Activated naive CD8-positive, alpha-beta T cell treated with anti-CD3 and anti-CD28 coated beads, Interleukin-2, amount 50 U/mL, for 24 hours (primary cell): ENCODE measurements at places on chromosomes 7 and 10.

GRCh38 chr7:144516729-144517525, 113.4 kb upstream of the NOBOX start:
- no peak for DNase-seq

GRCh38 chr7:87517136-87517815, 41.8 kb upstream of the ABCB4 start:
- no peak for DNase-seq

DNA sequence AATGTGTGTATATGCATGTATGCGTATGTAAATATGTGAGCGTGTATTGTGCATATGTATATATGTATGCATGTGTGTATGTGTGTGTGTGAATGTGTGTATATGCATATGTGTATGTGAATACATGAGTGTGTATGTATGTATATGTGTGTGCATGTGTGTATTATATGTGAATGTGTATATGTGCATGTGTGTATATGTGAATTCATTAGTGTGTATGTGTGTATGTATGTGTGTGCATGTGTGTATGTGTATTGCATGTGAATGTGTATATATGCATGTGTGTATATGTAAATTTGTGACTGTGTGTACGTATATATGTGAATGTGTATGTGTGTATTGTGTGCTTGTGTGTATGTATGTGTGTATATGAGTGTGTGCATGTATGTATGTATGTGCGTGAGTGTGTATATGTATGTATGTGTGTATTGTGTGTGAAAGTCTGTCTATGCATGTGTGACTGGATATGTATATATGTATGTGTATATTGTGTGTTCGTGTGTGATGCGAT, 455.9 kb downstream of the TYW1 start:
- no peak for DNase-seq

- no peak for DNase-seq
Observed at GRCh38 chr10:89440226-89441009, 26.1 kb downstream of the IFIT5 start.

DNA sequence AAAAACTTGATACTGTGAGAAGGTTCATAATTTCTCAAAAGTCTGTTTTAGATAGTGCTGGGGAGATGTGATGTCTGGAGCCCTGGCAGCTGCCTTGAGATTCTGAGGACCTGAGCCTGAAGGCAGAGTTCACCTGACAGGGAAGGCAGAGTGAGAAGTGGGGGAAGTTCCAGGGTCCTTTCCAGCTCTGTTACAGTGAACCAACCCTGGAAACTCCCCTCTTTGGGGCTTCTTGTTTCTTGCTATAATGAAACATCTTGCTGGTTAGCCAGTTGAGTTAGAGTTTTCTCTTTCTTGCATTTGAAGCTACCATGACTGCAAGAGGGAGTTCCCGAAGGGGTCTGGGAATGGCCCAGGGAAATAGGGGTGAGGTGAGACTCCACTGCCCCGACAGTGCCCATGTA, 158.9 kb upstream of the TNRC18 start:
- DNase-seq: no peak

DNA sequence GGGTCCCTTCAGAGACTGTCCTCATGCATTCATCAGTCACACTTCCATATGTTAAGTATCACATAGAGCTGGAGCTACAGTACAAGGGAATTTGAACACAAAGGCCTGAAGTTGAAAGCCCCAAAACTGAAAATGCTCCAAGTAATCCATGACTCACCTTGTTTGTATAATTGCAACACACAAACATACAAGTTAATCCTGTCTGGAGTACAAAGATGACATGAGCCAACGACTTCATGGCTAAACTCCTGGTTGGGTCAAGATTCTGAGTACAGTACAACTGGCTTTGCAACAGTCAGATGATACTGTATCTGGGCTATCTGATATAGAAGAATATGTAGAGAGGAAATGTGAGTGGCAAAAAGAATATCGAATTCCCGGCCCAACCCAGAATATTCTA, 73.1 kb upstream of the AASS start:
- no peak for DNase-seq

DNA sequence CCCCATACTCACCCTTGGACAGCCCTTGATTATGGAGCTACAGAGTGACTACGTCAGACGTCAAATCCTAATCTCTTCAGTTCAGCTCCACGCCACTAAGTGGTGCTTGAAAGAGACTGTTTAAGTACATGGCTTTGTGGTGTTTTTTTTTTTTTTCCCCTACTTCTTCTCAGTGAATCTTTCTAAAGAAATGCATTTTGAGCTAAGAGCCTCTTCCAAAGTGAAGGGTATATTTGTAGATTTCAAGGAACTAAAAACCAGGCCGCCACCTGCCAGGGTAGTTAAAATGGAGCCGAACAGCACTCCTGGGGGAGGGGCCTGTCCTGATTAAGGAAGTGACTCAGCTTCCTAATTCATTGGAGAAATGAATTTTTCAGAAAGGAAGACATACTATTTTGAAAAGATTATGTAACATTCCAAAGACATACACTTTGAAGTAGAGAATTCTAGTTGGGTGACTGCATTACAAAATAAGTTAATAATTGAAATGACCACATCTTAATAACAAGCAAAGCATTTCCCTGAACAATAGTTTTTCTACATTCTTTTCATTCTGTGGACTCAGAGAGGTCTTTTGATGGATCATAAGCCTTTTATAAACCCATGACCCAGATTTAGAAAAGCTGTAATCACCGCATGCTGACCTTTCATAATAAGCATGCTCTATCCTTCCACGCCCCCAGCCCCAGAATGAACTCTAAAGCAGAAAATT, 20.6 kb upstream of the VPS41 start:
- DNase-seq: no peak

DNA sequence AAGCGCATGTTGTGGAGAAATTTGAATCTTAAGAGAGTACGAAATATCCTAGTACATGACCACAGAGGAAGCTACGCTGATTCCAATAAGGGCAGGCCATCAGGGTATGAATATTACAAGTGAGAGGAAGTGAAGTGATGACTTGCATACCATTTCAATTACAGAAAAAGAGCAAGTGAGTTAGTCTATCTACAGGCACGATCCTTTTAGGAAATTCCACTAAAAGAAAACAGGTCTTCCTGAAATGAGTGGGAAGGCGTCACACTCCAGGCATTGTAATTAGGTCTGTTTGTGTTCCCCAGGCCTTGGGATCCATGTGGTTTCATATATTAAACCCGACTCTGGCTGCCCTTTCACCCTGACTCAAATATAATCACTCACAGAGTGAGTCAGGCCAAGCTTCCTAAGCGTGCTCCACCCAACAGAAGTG, 152.5 kb downstream of the SEMA3A start:
- DNase-seq: no peak

GRCh38 chr7:87886875-87887274, 10.6 kb downstream of the DBF4 start:
- DNase-seq: no peak

DNA sequence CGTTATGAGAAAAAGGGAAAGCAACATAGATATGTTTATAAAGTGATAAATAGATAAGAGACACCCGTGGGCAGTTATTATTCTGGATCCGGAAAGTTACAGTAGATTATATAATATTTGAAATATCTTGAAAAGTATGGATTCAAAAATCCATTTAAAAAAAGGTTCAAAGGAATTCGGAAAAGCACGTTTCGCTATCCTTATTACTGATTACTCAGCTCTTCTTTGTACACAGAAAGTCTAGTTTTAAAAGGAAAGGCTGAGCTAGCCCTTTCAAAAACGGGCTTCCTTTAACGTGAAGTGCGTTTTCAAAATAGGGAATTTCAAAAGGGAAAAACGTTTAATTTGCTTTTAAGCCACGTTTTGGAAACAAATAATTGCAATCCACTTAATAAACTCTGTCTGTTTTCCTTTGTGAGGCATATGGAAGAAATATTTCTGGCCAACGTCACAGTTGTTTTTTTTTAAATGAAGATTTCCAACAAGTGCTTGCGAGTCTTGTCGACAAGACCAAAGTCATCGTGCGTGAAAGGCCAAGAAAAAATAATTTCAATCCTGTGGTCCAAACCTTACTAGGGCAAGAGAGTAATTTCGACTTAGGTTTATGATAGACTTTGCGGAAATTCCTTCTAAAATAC, 2.2 kb upstream of the SKIDA1 start:
- DNase-seq: no peak

DNA sequence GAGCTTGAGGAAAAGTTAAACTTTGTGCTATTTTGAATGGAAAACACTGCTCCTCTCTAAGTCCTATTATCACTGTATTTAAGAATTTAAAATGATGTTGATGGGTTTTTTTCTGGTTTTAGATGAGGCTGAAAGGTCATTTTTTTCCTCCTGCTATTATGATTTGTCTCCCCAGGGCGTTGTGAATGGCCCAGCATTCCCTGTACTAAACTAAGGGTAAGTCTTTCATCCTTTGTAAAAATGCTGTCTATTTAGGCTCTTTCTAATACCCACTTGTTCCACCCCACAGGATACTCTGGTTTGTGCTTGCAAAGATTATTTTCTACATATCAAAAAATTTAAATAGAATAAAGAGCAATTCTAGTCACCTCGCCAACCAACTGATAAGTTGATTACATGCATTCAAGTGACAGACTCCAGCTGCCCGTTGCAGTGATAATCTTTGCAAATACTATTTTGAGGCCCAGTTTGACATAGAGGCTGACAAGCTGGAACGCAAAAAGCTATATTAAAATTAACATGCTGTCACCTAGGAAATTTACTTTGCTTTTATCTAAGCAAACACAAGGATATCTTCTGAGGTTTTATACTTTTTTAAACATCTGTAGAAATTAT, 222.3 kb upstream of the TMEM229A start:
- DNase-seq: no peak

DNA sequence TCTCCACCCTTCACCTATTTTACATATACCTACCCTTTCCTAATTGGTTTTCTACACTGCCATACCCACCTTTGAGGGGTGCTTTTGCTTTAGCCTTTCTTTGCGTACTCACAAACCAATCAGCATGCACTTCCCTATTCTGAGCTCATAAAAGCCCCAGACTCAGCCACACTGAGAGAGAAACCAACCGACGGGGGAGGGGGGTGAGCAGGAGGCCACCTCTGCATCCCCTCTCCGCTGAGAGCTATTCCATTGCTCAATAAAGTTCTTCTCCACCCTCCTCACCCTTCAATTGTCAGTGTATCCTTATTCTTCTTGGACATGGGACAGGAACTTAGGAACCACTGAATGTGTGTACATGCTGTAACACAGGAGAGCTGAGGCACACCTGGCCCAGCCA, 9.0 kb upstream of the FKBP9 start:
- no peak for DNase-seq

DNA sequence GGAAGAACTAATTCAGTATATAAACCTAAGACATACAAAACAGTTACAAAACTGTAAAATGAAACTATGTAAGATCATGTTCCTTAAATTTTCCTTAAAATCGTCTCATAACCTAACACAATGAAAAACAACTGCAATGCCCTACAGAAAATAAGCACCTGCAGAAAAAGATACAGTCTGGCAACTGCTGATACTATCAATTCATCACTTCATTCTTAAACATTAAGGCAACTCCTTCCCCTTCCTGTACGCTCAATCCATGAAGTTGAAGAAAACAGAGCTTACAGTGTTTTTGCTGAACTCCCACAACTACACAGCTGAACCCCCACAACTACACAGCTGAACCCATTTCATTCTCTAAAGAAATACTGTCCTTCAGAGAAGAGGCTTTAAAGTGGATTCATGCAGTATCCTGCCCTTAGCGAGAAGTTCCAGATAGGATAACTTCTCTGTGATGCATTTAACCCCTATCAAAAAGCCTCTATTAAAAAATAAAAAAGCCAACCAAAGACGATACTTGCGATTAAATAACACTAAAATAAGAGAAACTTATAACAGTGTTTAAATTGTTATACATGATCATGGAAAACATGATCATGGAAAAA, 50.0 kb downstream of the JMJD1C start:
- DNase-seq: no peak

DNA sequence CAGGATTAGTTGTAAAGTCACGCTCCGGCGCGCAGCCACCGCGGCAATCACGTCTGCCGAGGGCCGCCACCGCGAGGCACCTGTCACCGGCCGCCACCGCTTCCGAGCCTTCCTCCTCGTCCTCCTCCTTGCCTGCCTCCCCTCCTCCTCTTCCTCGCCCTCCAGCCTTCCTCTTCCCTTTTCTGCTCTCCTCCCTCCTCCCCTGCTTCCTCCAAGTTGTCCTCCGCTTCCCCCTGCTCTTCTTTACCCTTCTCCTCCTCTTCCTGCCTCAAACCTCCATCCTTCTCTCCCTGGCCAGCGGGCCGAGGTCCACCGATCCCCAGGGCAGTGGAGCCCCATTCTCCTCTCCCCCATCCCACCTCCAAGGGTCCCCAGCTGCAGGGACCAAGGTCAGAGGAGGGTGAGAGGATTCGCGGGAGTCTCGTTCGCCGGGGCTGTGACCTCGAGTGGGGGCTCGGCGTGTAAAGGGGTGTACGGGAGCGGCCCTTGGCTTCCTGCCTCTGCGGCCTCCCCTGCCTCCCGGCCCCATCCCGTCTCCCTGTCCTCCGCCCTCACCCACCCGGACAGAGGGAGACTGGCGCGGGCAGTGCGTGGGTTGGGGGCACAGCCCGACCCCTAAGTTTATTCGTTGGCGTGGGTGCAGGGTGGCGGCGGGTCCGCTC, 89.5 kb upstream of the PAX2 start:
- peak; percentile 32 for DNase-seq

- no peak for DNase-seq
Observed at GRCh38 chr10:12819071-12819470, 182.4 kb downstream of the CCDC3 start.

GRCh38 chr7:141210862-141211261, 137.0 kb downstream of the TMEM178B start:
- no peak for DNase-seq

DNA sequence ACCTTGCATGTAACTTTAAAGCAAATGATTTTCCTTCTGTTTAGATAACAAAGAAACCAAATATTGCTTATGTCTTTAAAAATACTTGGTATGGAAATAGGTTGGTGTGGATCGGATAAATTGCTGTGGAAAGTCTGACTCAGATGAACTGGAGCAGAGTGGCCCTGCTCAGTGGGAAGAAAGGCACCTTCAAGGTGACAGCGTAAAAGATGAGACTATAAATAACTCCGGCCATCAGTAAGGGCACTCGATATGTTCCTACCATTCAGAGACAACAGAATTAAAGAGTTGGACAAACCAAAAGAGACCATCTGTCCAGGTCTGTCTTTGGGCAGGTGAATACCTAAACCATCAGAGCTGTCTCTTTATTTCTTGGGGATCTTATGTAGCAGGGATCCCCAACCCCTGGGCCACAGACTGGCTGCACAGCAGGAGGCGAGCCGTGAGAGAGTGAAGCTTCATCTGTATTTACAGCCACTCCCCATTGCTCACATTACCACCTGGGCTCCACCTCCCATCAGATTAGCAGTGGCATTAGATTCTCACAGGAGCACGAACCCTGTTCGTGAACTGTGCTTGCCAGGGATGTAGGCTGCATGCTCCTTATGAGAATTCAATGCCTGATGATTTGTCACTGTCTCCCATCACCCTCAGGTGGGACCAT, 357.1 kb downstream of the PRPF18 start:
- no peak for DNase-seq

DNA sequence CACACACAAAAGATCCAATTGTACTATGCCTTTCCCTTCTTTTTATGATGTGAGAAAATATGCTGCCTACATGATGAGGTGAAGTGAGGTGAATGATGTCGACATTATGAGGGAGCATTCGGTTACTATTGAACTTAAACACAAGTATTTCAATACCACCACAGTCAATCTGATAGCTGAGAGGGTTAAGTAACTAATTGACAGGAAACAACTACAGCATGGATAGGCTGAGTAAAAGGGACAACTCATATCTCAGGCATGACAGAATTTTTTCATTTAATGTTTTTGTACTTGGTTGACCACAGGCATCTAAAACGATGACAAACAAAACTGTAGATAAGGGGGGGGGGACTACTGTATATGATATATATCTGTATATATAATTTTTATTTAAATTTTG, 488.9 kb downstream of the SH2D4B start:
- no peak for DNase-seq
